ENCODE measurements at places on chromosomes 1 and 21.

DNA sequence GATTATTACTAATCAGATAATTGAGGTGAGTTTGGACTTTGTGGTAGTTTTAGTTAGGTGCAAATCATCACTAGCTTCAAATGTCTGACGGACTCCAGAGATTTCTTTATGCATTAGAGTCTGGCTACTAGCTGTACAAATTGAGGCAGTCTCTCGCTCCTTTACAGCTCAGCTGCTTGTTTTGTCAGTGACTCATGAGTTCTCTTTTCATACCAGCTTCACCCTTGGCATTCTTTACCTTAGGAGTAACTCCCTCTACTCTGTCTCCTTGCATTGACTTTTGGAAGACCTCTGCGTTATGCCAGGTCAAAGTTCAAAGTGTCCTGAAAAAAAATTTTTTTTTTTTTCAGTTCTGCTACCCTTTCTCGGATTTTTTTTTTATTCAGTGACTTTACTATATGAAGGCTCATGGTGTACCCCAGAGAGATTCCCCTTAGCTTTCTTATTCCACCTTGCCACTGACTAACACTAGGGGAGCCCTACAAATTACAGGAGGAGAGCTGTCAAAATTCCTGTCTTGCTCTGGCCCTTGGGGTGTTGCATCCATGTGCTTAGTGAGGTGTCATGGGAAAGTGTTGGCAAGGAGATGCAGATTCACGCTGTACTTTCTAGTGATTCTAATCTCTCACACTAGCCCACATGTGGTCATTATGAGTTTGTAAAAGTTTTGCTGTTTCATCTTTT lies 576.6 kb downstream of the ADGRL2 start:
- no peak for DNase-seq

- DNase-seq = no peak
Observed at GRCh38 chr1:230839173-230839572, 29.1 kb downstream of the C1orf198 start.

- no peak for DNase-seq
Observed at GRCh38 chr1:204530932-204531331, 14.7 kb downstream of the MDM4 start.

- no peak for DNase-seq
Observed at GRCh38 chr1:32627596-32628162, 22.7 kb downstream of the ZBTB8OS start.

DNA sequence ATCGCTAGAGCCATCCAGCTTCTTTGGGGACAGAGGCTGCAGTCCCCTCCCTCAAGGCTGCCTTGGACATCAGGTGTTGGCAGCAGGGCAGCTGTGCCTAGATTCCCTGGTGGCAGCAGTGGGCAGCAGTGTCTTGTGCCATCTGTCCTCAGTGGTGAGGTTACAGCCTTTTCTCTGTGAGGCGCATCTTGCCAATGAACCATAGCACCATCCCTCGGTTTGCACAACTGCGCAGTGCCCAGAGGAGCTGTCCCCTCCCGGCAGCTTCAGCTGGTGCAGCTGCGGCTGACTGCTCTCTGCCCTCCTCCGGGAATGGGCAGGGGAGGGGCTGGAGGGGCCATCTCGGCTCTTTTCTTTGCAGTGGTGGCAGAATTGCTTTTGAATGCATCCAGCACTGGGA lies 59.0 kb upstream of the C8B start:
- no peak for DNase-seq
